DMS53 (cell line): ENCODE measurements at places on chromosomes 1 and 21.

- peak; percentile 90 for DNase-seq
Observed at GRCh38 chr1:207672522-207673130, 27.7 kb downstream of the CR1L start.

DNA sequence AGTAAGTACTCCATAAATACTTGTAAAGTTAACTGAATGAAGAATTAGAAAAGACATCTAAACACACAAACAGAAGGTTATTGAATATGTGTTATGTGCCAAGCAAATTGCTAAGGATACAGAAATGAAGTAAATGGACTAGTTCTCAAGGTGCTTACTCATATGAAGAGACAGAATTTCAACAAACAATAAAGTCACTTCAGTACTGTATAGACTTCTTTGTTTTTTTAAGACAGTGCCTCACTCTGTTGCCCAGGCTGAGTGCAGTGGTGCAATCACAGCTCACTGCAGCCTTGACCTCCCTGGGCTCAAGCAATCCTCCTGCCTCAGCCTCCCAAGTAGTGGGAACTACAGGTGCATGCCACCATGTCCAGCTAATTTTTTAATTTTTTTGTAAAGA lies 57.3 kb downstream of the SERBP1 start:
- DNase-seq: no peak

DNA sequence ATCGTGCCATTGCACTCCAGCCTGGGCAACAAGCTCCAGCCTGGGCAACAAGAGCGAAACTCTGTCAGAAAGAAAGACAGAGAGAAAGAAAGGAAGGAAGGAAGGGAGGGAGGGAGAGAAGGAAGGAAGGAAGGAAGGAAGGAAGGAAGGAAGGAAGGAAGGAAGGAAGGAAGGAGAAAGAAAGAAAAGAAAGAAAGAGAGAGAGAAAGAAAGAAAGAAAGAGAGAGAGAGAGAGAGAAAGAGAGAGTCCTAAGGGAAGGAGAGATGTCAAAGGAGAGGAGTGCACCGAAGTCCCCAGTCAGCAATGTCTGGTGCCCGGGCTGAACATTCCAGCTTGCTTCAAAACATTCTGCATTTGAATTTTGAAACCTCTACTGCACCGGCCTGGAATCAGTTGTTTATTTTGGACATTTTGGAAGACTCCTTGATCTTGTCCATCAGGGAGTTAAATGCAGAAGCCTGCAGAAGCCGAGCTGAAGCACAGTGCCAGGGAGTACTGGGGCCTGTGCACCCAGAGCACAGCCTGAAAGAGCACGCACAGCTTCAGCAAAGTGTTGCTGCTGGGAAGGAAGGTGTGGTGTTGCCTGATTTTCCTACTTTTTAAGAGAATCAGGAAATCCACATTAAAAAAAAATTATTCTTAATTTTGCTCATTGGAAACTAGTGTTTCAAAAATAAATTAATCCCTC lies 3.7 kb upstream of the IGSF3 start:
- DNase-seq: no peak

DNA sequence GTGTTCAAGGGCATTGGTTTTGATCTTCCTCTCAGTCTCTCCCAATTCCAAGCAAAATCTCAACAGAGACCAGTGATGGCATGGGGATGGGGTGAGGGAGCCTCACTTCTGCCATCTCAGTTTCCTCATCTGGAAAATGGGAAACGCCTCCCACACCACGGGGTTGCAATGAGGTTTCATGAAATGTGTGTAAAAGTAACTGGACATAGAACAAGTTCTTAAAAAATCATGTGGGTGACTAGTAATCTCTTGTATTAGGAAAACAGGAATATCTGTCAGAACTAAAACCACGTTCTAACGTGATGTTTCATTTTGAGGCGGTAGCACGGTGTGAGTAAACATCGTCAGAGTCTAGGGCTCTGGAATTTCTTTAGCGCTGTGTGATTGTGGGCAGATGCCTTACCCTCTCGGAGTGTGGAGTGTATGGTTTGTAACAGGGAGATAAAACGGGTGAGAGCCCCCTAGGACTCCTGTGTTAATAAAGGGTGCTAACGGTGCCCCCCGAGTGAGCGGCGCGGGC lies 55.5 kb upstream of the DNAJC6 start:
- no peak for DNase-seq

GRCh38 chr1:114547076-114547475 lies 34.3 kb downstream of the BCAS2 start:
- no peak for DNase-seq

GRCh38 chr1:224525411-224526040 lies 90.6 kb upstream of the CNIH3 start:
- no peak for DNase-seq

DNA sequence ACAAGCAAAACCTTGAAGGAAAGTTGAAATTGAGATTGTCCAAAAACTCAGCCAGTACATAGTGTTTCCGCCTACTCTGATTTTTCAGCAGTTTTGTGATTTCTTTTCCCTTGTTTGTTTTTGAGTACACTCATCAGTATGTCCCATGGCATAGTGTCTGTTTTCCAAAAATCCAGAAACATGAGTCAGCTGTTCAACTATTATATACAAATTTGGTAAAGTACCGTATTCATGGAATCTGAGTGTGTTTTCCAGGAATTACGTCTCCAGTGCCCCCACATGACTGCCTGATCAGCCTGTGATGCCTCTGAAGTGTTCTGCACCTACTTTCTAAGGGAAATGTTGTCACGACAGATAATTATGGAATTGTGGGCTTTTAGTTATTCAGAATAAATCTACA lies 186.8 kb downstream of the LTN1 start:
- no peak for DNase-seq
